T-helper 2 cell treated with Interferon-gamma antibody and Interleukin-4, amounts not matched to agents 5 μg/mL and 100 μg/mL, for 36 hours (primary cell): ENCODE measurements at places on chromosomes 13 and 19.

- DNase-seq: no peak
These were observed 18.5 kb downstream of the PTPRS start for GRCh38 chr19:5321851-5322681.

DNA sequence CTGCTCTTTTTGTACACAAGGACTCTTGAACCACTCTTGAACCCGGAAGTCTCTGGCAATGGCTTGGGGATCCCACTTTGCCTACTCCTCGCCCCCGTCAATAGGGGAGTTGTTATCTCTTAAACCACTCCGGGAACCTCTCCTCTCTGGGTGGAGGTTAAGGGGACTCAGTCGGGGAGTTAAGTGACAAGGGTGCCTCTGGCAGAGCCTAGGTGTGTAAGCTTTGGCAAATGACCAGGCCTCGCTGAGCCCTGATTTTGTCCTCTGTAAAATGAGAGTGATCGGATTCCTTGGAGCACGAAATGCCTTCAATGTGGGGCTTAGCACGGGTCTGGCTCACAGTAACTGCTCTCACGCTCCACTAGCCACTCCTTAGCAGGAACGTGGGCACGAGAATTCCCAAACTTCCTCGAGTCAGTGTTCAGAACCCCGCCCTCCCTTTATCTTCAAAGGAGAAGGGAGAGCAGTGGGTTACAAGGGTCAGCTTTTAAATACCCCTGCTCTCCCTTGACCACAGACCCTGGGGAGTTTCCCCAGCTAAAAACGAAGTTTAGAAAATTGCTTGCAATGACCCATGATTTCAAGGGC lies 193.3 kb downstream of the KATNAL1 start:
- DNase-seq: no peak

DNA sequence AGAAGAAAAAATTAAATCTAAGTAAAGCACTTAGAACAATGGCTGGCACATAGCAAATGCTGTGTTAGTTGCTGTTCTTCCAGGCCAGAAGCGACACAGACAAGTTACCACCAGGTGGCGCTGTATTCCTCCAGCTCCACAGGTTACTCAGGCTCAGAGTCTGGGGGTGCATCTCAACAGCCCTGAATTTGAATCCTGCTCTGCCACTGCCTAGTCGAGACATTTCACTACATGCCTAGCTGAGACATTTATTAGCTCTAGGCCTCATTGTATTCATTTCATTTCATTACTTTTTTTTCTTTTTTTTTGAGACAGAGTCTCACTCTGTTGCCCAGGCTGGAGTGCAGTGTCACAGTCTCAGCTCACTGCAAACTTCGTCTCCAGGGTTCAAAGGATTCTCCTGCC lies 16.4 kb upstream of the CYP2B6 start:
- DNase-seq: peak; percentile 53

DNA sequence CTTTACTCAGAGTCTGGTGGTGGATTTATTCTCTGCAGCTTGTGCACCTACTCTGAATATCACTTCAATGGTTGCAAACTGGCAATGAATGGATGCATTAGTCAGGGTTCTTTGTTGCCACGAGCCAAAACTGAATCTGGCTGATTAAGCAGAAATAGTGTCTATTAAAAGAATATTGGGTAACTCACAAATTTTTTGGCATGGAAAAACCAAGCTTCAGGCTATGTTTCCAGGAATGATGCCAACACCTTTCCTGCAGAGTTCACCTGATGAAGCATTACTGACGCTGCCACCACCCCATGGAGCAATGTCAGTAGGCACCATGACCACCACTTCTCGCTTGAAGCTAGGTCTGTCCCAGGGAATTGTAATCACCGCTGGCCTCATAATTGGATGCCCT lies 597.8 kb upstream of the SLC10A2 start:
- DNase-seq: no peak

DNA sequence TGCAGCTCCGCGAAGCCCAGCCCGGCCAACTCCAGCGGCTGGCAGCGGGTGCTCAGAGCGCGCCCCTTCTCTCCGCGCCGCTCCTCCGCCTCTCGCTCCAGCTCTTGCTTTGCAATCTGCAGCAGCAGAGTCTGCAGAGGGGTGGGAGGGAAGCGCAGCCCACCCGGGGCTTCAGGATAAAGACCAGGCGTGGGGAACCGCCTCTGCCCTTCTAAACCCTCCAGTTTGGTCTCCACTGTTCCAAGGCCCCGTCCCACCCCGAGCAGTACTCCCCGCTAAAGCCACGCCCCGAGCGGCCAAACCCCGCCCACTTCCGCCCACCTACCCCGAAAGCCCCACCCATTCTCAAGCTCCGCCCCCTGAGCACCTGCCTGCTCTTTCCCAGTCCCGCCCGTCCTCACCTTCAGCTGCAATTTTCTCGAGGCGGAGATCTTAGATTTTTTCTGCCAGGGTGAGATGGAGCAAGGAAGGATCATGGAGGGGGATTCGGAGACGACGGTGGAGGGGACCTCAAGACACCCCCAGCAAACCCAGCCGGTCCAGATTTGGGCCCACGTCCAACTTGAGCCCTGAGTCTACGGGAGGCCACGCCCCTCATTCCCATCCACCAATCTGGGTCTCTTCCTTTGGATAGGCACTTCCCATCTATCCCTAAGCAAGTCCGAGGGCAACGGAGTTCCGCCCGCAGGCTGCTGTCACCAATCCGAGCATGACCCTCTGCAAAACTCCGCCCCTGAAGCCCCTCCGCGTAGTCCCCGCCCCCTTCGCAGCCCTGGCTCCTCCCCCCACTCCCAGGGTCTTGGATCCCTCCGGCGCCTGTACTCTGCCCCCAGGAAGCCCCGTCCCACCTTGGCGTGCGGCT lies 1.1 kb downstream of the TNNI3 start:
- DNase-seq: peak; percentile 9

GRCh38 chr19:51462276-51462675 lies 4.0 kb upstream of the SIGLEC8 start:
- DNase-seq: no peak

DNA sequence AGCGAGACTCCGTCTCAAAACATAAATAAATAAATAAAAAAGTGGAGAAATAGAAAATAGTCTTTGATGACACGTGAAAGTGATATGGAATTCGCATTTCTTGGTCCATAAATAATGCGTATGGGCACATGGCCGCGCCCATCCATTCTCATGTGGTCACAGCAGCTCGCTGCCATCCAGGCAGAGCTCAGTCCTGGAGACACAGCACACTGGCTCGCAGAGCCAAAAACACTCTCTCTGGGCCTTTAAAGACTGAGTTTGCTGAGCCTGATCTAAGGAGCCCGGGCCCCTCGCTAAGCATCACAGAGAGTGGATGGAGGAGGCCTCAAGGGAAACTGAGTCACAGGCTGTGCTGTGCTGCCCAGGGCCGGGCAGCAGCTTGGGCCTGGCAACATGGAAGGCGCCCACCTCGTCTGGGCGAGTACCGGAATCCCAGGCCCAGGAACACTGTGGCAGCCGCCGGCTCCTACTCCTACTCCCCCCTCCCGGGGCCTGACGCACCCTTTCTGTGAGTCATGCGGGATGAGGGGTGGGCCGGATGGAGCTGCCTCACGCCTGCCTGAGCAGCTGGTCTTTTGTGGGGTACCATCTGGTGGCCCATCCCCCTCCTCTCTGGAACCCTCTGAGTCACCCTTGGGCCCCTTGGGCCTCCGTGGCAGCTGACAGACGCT lies 28.9 kb upstream of the CACTIN start:
- DNase-seq: no peak

GRCh38 chr19:51387924-51388389 lies at the start of gene LIM2:
TSS of gene LIM2 (minus strand) at chr19:51387974. CDS start at chr19:51387443, 531 bp downstream.
- no peak for DNase-seq

GRCh38 chr13:44840131-44840530 lies 149.1 kb downstream of the NUFIP1 start:
- no peak for DNase-seq

DNA sequence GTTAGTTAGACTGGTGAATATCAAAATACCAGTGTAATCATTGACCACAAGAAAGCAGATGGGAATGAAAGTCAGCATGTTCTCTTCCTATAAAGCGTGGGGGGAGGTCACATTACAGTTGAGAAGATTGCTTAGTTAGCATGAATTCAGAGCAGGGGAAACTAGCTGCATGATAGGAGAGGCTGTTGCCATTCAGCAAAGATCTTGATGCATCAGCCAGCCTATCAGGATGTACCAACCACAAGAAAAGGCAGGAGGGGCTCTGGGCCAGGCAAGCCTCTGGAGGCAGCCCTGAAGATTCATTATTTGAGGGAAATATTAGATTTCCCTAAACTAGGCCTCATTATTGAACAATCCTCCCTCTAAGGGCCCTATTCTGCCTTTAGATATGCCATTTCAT lies 5.0 kb upstream of the MTMR6 start:
- DNase-seq: no peak

GRCh38 chr13:34108410-34108809 lies 290.5 kb downstream of the RFC3 start:
- no peak for DNase-seq

DNA sequence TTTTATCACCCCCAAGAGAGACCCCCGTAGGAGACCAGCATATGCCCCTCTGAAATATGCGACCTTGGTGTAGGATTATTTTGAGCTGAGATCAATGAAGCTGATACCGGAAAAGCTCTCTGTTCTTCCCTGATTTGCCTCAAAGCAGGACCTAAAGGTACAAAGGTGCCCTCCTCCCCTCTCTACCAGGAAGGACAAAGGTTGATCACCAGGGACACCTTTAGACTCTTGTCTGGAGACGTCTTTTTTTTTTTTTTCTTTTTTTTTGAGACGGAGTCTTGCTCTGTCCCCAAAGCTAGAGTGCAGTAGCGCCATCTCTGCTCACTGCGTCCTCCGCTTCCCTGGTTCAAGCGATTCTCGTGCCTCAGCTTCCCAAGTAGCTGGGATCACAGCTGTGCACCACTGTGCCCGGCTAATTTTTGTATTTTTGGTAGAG lies 792 bp upstream of the PEX11G start:
- no peak for DNase-seq

GRCh38 chr13:97542102-97542685 lies 108.2 kb downstream of the RAP2A start:
- no peak for DNase-seq

- no peak for DNase-seq
These were observed 6.5 kb upstream of the SERTAD3 start for GRCh38 chr19:40450664-40451063.

GRCh38 chr13:105346141-105346775 lies 1189.2 kb downstream of the EFNB2 start:
- no peak for DNase-seq

DNA sequence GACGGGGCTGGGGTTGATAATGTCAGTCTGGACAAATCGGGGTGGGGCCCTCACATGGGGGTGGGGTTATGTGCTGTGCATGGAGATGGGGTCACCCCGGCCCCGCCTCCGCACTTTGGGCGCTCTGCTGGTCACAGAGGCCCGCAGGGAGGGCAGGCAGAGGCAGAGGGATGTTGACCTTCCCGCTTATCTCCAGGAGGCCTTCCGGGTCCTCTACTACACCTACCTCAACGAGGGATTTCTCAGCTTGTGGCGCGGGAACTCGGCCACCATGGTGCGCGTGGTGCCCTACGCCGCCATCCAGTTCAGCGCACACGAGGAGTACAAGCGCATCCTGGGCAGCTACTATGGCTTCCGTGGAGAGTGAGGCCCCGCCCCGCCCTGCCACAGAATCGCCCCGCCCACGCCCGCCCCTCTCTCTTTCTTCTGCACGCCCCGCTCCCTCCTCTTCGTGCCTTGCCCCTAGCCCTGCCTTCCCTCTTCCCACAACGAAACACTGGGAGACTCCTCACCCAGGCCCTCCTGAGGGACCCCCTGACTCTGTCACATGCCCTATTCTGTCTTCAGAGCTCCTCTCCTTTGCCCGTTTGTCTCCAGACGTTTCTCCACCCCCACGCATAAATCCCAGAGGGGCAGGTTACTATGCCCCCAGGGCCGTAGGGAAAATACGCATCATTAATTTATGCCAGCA lies 32.8 kb downstream of the TMEM161A start:
- no peak for DNase-seq

DNA sequence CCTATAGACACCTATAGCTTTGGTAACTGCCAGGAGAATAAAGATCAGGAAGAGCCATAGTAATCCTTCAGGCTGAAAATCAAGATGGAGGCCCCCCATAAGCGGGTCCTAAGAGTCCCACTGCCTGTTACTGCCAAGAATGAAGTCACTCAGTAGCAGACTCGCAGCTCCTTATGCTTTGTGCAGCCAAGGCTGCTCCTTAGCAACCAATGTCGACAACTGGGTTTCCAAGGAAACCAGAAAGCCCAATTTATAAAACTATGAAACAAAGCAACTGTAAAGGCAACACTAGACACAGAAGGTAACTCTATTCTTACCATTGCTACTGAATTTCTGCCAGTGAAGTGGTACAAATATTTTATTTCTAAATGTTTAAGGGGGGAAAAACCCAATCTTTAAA lies 56.5 kb downstream of the DCLK1 start:
- no peak for DNase-seq

- DNase-seq: peak; percentile 51
These were observed 16.4 kb upstream of the KCNN1 start for GRCh38 chr19:17950310-17951156.

DNA sequence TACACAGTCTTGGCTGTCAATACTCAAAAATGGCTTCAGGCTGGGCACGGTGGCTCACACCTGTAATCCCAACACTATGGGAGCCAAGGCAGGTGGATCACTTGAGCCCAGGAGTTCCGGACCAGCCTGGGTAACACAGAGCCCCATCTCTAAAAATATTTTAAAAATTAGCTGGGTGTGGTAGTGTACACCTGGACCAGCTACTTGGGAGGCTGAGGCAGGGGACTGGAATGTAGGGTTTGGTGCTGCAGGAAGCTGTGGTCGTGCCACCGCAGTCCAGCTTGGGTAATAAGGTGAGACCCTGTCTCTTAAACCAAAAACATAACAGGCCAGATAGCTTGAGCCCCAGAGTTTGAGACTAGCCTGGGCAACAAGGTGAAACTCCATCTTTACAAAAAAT lies 6.7 kb upstream of the CHERP start:
- no peak for DNase-seq

- no peak for DNase-seq
These were observed 516.3 kb upstream of the HTR2A start for GRCh38 chr13:47413112-47413511.

DNA sequence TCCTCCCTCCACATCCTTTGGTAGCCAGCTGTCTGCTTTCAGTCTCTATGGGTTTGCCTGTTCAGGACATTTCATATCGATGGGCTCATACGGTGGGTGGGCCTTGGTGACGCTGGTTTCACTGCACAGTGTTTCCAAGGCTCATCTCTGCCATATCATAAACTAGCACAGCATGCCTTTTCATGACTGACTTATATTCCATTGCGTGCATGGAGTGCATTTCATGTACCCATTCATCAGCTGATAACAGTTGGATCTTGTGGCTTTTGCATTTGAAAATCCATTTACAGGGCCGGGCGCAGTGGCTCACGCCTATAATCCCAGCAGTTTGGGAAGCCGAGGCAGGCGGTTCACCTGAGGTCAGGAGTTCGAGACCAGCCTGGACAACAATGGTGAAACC lies 69.9 kb downstream of the TDRD12 start:
- no peak for DNase-seq
